ENCODE measurements at places on chromosomes 7 and 10.

DNA sequence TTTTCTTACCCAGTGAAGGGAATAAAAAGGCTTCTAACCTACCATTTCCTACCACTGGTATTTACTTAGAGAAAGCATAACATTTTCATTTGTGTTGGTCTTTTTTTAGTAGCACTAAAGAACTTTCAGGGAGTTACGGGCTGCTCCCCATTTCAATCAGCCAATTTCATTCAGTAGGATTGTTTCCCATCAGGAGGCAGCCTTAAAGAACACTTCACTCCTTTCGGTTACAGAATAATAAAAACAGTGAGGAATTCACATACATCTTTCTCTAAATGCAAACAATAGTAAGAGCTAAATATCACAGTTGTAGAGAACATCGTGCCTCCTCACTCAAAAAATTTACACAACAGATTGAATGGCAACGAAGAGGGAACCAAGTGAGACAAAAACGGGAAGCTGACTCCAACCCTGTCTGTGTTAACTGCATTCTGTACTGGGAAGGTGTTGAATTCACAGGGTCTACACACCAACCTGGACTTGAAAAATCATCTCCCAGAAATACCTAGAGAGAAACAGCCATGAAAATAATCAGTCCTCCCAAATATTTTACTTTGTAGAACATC, 55.5 kb upstream of the ABLIM1 start:
- no peak for DNase-seq

DNA sequence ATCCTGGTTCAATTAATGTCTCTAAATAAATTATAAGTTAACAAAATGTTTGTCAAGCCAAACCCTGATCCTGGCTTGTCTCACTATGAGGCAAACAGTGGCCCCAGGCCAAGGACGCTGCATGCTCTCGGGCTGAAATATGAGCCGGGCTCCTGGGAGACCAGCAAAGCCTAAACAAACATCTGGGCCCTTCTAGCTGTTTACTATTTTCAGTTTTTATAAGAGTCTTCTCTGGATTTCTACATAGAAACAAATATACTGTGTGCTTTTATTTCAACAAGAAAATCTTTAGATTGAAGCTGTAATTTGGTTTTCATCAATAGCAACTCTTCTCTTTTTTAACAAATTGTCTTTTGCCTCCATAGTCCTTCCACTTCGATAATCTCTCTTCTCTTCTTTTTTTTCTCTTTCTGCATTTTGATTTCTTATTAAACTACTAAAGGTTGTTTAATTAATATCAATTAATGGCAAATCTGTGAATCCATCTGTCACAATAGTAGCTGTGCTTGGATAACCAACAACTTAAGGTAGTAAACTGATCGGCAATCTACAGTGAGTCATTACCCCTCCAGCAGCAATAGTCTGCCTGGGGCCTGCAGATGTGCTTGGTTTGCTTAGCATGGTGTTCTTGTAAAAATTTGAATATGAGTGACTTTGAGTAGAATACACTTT, 83.3 kb upstream of the DNAJC1 start:
- peak; percentile 54 for DNase-seq

GRCh38 chr7:27158436-27159265, 2.2 kb upstream of the HOXA7 start:
- DNase-seq, result no peak

- DNase-seq, result no peak
These were observed 3.1 kb downstream of the PCOLCE start for GRCh38 chr7:100604976-100605911.

DNA sequence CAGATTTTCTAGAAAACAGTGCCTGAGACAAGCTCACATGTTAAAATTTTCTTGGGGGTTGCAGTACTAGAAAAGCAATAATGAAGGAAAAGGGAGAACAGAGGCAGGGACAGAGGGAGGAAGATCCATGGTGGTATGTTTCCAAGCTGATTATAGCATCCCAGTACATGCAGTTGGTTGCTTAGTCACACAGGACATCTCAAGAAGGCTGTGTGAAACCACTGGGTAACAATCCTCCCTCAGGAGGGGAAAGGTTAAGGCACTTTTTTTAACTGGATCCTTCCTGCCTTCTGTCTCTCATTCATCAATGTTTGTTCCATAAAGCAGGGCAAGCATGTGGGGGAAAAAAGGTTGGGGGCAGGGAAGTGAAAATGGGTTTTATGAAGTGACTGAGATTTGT, 6.1 kb upstream of the IMMP2L start:
- no peak for DNase-seq

- no peak for DNase-seq
These were observed 9.7 kb downstream of the CREM start for GRCh38 chr10:35136263-35136815.

- no peak for DNase-seq
These were observed 626.9 kb downstream of the ZWINT start for GRCh38 chr10:55734112-55734511.

- no peak for DNase-seq
These were observed 4.6 kb upstream of the GDF10 start for GRCh38 chr10:47295411-47295810.

GRCh38 chr7:54546081-54546985, 4.2 kb downstream of the VSTM2A start:
- DNase-seq, result no peak

DNA sequence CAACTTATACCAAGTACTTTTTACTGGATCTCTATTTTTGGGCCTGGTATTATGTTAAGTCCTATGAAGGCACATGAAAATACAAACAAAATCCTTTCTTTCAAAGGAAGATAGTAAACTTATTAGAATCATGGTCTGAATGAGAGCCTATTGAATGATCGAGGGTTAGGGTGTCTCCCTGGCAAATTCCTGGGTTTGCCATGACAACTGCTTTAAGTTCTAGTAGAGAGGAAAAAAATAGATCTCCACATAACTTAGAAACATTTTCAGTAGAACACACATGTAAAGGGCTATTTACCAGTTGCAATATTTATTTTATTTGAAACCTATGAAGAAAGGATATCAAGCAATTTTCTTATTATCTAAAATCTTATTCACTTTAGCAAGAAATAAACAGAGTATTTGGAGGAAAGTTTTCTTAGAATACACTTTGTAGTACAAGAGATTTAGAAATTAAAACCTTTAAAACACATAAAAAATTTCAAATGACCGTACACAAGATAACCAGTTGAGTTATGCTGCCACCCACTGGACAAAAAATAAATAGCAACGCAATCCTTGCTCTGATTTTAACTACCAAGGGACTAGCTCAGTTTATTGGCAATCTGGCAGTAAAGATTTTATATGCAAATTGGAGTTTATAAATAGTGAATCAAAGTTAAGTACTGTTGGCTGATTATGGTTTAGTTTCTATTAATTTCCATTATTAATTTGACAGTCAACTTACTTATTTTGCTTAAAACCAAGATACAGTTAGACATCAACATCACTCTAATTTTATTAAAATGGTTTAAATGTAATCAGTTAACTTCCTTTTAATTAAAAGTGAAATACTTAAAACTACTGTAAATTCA, 33.9 kb downstream of the CACUL1 start:
- DNase-seq, result no peak

DNA sequence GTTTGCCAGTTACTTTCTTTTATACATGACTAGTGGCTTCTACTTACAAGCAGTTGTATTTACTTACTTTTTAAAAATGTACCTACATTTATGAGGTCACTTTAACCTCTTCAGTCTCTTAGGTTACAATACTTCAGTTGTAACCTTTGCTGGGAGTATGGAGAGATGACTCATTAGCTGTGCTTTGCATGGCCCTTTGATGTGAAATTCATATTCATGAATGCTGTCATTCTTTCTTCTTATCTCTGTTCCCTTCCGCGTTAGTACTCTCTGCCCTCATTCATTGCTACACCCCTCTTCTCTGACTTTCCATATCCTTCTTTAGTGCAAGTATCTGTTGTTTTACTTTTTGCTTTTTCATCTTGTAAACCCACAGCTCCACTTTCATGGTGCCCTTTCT, 164.3 kb downstream of the BMPER start:
- DNase-seq, result no peak

- no peak for DNase-seq
These were observed 19.3 kb upstream of the SLIT1 start for GRCh38 chr10:97204826-97205679.

DNA sequence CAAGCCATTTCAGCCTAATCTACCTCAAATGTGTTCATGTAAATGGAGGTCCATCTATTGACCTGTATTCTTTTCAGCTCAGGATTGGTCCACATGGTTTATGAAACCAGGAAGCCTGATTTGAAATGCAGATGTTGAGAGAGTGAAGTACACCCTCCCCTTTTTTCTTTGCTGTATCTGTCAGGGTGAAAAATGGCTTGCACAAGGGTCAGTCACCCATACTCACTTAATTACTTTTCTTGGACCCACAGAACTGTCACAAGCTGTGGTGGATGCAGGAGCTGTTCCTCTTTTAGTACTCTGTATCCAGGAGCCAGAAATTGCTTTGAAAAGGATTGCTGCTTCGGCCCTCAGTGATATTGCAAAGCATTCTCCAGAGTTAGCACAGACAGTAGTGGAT, 41.2 kb downstream of the SPAG6 start:
- no peak for DNase-seq
